ENCODE measurements at places on chromosomes 11 and 22.

- DNase-seq: no peak
Observed at GRCh38 chr11:131454989-131455388, 84.6 kb downstream of the NTM start.

DNA sequence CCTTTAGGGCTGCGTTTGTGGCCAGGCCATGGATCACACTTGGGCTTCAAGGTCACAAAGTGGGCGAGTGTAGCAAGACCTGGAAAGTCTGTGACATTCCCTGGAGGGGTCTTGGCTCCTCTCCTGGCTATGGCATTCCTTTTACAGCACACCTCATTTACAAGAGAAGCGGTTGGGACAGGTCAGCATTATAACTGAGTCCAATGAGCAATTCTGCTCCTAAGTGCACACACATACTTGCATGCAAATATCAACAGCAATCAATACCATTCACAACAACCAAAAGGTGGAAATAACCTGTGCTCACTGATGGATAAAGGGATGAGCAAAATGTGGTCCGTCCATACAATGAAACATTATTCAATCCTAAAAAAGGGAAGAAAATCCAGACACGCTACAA is 298.2 kb downstream of the CTTN start:
- no peak for DNase-seq

GRCh38 chr11:68429661-68430060 is 30.9 kb upstream of the PPP6R3 start:
- no peak for DNase-seq

DNA sequence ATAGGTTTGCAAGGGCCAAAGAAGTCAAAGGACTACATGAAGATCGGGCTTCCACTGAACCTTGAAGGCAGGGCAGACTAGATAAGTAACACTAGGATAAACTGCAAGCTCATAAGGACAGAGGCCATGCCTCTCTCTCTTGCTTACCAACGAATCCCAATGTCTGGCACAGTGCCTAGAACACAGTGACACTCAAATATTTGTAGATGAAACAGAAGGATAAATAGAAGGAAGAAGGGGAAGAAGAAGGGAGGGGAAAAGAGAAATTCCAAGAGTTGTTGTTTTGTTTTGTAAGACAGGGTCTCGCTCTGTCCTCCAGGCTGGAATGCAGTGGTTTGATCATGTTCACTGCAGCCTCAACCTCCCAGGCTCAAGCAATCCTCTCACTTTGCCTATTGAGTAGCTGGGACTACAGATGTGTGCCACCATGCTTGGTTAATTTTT is 26.9 kb downstream of the SIK3 start:
- DNase-seq: no peak

DNA sequence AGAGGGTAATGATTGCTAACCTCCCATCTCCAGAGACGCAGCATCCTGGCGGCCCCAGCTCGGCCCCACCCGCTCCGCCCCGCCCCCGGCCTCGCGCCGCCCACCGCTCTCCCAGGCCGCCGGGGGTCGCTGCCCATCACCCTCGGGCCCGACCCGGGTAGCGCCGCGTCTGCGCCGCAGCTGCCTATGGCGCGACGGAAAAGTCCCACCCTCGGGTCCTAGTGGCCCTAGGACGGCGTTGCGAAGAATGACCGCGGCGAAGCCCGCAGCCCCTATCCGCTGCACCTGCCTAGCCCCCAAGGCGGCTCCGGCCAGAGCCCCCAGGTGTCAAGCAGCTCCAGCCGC is 457 bp downstream of the CPSF7 start:
- peak; percentile 83 for DNase-seq

DNA sequence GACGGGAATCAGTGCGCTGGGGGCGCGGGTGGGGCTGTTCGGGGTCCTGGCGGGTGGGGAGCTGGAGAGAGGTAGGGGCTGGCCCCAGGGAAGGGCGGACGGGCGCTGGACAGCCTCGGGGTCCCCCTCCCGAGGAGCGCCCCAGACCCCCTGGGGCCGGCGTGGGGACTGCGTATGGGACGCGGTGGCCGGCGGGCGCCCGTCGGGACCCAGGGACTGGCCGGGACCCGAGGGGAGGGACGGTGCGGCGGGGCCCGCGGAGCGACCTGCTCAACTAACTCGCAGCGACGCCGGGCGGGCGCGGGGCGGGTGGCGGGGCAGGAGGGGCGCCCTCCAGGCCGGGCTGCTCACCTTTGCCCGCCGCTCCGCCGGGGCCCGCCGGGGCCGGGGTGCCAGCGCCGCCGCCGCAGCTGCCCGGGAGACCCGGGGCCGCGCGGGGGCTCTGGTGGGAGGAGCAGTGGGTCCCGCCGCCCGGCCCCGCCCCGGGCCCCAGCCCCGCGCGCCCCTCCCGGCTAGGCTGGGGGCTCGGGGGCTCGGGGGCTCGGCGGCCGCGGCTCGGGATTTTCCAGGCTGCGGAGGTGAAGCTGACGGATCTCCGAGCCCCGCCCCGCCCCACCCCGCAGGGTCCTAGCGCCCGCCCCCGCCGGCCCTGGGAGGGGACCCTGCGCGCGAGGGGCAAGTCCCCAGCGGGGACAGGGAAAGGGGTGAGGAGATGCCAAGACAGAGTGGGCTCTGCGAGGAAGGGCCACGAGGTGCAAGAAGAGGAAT is 12.3 kb downstream of the STARD10 start:
- DNase-seq: peak; percentile 59

- DNase-seq: no peak
Observed at GRCh38 chr11:134555510-134555909, 143.5 kb upstream of the B3GAT1 start.

Data from activated T-cell treated with anti-CD3 and anti-CD28 coated beads, Interleukin-2, amount 50 U/mL, for 72 hours (primary cell).